Brain pericyte (primary cell): ENCODE measurements at places on chromosomes 12 and 14.
A peak's percentile ranks its signal among the peaks of the same experiment; 100 is the strongest.

DNA sequence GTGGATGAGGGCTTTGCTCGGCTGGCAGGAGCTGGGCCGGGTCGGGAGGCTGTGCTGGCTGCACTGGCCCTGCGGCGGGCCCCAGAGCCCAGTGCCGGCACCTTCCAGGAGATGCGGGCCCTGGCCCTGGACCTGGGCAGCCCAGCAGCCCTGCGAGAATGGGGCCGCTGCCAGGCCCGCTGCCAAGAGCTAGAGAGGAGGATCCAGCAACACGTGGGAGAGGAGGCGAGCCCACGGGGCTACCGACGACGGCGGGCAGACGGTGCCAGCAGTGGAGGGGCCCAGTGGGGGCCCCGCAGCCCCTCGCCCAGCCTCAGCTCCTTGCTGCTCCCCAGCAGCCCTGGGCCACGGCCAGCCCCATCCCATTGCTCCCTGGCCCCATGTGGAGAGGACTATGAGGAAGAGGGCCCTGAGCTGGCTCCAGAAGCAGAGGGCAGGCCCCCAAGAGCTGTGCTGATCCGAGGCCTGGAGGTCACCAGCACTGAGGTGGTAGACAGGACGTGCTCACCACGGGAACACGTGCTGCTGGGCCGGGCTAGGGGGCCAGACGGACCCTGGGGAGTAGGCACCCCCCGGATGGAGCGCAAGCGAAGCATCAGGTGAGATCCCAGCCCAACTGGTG lies 11.5 kb downstream of the ARHGEF40 start:
- no peak for DNase-seq

DNA sequence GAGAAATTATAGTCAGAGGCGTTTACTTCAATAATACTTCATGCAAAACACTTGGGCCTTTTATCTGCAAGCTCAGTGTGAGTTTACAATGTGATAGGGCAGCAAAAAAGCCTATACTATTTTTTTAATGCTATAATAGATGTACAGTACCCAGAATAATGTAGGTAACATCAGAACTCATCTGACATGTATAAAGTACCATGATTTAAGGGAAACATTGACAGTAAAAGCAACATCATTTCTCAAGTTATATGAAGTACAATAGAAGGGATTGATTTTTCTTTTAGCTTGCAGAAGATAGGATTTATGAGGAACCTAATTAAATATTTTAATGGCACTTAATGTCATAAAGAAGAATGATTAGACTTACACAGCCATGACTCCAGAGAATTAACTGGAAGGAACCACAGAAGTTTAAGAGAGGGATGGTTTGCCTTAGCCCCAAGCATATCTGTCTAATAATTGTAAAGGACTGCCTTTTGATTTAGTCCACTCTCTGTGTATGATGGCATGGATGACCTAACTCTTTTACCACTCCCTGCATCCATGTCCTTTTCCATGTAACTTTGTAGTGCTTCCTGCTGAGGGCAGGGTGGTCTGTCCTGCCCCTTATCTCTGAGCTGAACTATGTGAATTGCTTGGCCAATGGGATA lies 55.9 kb upstream of the MIS18BP1 start:
- no peak for DNase-seq

DNA sequence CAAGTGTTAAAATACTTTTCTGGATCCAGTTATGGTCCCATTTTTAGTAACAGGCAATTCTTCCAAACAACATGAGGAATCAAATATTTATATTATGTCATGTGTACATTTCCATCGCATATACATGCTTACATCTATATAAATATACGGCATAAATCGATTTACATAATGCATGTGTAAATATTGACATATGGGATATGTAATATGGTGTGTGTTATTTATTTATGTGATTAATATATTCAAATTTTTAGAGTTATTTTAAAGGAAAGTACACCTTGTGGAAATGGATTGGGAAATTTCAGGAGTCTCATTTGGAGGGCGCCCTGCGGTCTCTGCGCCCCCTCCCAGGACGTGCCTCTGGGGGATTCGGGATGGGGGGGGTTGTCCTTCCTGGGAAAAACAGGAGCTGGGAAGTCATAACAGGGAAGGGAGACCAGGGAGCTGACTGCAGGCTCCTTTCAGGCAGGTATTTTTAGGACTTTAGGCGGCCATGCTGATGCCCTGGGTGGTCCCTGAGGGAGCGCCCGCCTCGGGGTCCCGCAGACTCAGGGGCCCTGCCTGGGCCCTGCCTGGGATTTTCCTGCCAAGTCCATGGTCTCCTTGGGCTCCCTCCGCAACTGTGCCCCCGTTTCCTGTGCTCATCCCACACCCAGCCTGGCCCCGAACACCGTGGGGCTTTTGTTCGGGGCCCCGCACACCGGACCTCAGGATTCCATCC lies 82.7 kb upstream of the SFSWAP start:
- DNase-seq: no peak

GRCh38 chr12:47963340-47964040 lies at the start of gene TMEM106C:
Gene TMEM106C (plus strand): TSS chr12:47963596. CDS start chr12:47964237, 641 bp downstream.
- peak; percentile 82 for DNase-seq

- DNase-seq: no peak
These were observed 160.5 kb upstream of the DIO3 start for GRCh38 chr14:101400830-101401229.

DNA sequence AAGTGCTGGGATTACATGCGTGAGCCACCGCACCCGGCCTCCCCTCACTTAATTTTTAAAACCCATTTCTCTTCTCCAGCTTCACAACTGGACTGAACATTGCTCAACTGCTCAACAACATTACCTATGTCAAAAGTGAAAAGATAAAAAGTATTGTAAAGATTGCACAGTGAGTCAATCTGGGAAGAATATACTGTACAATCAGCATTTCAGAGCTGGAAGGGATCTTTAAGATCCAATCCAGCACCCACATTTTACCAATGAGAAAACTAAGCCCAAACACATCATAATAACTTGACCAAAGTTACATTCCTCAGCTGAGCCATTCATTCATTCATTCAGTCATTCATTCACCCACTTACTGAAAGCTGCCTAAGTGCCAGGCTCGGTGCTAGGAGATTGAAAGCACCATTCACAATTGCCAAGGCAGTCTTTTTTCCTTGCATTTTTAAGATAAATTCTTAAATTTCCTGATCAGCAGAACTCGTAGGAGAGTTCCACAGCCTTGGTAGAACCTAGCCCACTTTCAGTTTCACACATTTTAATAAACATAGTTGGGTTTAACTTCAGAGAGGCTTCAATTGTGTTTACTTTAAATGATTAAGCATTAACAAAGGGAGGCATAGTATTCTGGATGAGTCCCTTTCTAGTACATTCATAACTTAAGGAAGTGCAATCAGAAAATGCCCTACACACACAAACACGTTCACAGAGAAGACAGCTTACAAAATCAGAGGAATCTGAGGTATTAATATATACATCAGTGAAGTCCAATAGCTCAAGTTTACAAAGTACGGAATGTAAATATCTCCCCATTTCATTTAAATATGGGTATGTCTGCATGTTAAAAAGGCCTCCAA lies 3.0 kb downstream of the GALNT4 start:
- DNase-seq: no peak

DNA sequence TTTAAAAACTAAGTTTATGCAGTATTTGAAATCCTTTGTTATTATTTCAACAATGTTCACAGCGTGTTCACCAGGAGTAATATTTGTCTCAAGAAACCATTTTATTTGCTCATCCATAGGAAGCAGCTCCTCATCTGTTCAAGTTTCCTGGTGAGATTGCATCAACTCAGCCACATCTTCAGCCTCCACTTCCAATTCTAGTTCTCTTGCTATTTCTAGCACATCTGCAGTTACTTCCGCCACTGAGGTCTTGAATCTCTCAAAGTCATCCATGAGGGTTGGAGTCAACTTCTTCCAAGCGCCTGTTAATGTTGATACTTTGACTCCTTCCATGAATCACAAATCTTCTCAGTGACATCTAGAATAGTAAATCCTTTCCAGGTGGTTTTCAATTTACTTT lies 18.0 kb downstream of the CLEC9A start:
- no peak for DNase-seq

DNA sequence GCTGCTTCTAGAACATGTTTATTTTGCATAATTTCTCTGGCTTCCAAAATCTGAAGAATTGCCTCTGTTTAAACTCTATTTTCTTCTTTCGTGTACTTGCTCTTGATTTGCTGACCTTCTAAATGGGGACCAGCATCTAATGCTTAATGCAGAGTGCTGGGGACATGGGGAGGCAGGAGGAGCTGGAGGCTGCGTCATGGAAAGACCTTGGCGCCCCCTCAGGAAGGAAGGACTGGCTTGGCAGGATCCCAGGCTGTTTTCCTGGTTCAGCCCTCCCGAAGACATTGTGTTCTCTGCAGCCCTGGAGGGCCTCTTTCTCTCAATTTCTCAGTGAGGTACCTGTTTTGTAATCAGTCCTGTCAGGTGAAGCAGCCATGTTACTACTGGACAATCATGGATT lies 5.5 kb downstream of the PRKCH start:
- DNase-seq: no peak

- DNase-seq: no peak
These were observed 349.2 kb downstream of the BCAT1 start for GRCh38 chr12:24599736-24600135.

DNA sequence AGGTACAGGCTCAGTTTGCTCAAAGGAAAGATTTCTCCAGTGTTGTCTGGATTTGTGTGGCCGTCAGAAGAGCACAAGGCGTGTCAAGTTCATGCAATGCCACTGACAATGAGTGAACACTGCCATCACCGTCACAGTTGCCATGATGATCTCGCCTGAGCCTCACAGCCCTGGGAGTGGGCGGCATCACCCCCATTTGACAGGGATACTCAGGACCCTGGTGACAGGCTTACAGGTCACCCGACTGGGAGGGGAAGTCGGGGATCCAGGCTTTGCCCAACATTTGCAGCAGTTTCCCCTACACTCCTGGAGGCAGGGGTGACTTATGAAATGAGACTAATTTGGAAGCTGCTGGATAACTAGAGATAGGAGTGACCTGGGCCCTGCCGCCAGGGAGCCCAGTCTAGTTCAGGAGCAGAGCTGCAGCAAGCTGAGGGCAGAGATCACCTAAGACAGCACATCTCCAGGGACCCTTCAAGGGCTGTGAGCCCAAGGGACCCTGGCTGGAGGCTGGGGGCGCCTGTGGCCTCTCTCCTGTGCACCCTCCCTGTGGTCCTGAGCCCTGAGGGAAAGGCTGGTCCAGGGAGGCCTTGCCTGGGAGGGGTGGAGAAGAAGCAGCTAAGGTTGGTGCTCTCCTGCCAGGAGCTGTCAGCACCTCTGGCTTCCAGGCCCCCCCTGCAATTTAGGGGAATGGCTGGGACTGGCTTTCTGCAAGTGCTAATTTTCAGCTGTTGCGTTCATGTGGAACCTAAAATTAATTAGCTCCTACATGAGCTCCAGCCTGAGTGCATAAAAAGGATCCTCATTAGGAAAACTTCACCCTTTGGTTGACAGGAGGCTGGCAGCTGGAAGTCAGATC lies 32.4 kb upstream of the BEGAIN start:
- no peak for DNase-seq

GRCh38 chr12:12202747-12203146 lies 64.1 kb downstream of the LRP6 start:
- no peak for DNase-seq
